NCI-H1930 (cell line): ENCODE measurements at places on chromosomes 2 and 18.
A peak's percentile ranks its signal among the peaks of the same experiment; 100 is the strongest.

DNA sequence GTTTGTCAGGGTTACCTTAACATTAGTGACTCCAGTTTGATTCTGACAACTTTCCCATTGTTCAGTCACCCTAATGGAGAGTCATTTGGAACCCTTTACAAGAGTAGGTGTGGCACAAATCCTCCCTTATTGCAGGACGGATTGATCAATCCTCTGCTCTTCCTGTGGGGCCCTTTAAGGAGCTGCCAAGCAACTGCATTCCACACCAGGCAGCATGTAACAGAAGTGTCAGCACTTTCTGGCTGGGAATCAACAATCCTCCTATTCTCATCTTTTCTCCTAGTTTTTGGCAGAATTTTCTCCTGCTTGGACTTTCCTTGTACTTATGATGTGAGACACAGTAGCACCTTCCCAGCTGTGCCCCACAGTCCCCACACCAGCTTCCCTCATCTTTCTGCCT is 177.8 kb downstream of the ST6GAL2 start:
- DNase-seq: no peak

GRCh38 chr2:38748943-38749804 is 2.0 kb downstream of the SRSF7 start:
- DNase-seq: no peak

DNA sequence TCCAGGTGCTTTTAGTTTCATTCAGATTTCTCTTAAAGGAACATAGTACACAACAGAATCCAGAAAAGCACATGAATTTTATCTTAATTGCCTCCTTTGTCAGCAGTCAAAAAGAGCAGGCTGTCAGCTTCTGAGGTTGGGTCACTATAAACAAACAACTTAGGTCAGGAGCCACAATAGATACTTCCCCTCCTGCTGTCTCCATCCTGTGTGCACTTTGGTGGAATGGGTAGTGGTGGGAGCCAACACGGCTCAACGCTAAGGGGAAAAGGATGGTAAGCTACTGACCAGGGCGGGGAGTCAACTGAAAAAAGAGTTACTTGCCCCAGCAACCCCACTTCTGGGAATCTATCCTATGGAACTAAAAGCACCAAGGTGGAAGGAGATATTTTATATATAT is 121.9 kb downstream of the PAX3 start:
- no peak for DNase-seq

DNA sequence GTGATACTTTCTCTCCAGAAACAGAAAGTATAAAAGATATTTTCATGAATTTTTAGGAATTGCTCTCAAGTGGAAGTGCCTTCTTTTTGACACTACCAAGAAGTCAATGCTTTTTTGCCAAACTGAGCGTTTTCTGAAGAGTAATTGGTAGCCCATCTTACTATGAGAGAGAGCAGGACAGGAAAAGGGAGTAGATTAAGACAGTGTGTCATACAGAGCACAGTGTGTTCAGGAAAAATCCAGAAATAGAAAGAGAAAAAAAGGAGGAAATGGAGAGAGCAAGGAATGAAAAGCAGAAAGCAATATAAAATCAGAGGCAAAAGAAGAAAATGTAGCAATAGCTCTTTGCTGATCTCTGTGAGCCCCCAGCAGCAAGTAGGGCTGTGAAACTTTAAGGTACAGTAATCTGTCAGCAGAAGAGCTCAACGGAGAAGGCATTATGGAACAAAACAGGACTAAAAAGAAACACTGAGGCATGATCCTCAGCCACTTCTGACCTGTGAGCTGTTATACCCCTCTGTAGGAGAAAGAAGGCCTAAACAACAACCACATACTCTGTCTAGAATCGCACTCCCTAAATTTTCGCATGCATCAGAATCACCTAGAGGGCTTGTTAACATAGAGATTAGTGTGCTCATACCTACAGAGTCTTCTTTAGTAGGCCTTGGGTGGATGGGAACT is 15.0 kb upstream of the PGAP1 start:
- no peak for DNase-seq

DNA sequence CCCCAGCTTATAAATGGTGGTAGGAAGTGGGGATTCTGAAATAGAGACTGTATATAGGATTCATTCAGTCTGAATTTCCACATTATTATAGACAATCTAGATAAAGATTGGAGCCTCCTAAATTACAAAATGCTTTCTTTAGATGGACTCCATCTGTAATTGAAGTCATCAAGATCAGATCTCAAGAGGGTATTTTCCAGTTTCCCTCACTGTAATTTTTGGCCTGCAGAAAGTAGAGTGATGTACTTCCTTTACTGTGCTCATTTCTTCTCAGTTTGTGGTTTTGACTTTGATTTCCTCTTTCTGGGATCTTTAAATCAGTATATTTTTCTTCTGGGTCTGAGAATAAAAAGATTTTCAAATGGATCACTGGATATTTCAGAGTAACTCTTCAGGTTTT is 7.2 kb downstream of the BABAM2 start:
- DNase-seq: no peak

GRCh38 chr2:132417430-132418035 is 928 bp downstream of the GPR39 start:
- no peak for DNase-seq

DNA sequence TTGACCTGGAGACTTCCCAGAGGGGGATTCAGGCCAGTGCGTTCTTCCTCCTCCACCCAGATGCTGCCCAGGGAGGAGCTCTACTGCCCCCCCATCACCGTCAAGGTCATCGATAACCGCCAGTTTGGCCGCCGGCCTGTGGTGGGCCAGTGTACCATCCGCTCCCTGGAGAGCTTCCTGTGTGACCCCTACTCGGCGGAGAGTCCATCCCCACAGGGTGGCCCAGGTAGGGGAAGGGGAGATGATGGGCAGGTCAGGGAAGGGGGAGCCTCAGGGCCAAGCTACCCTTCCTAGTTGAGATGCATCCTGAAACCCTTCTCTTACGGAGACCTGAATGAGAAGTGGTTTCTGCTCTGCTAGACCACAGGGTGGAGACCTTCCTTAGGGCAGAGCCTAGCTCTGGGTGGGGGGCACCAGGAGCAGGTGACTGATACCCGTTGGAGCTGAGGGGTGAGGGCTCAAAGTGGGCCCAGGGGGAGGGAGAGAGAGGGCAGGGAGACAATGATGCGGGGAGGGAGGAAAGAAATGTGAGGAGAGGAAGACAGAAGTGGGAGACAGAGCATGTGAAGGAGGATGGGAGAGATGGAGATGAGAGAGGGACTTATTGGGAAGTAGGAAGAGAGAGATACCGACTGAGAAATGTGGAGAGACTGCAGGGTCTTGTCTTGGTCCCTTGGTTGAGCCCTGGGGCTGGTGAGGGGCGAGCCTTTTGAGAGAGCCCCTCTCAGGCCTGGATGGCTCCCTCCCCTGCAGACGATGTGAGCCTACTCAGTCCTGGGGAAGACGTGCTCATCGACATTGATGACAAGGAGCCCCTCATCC is 159.4 kb downstream of the DYSF start:
- no peak for DNase-seq

- no peak for DNase-seq
Measured at GRCh38 chr2:111654829-111655228, 229.2 kb downstream of the ANAPC1 start.

- DNase-seq: no peak
Measured at GRCh38 chr2:222257645-222258044, 41.2 kb downstream of the PAX3 start.

DNA sequence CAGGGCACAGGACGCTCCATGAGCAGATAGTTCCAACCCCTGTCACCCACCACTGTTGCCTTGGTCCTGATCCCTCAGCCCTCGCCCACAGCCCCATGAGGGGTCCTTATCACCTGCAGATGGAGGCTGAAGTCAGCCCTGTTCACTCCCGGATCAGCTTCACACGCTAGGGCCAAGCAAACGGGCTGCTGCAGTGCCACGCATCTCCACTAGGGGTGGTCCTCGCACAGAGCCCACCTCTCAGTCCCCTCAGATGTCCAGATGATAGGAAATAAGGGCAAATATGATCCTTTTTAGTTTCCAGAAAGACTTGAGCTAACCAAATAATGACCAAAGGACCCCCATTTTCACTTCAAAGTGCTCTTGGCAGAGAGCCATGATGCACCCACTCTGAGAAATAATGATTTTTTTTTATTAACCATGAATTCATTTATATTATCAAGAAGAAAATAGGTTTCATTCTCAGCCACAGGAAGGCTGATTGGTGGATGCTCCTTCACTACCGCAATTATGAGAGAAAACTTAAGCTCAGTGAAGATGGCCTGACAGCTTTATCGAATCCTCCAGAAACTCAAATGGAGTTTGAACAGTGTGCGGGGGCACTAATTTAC is 71.9 kb upstream of the KLHL29 start:
- no peak for DNase-seq

- no peak for DNase-seq
Measured at GRCh38 chr2:24597181-24597870, 106.3 kb downstream of the NCOA1 start.

GRCh38 chr18:2910261-2910660 is 63.5 kb downstream of the EMILIN2 start:
- no peak for DNase-seq

- no peak for DNase-seq
Measured at GRCh38 chr2:195390686-195391321, 266.2 kb upstream of the SLC39A10 start.

- no peak for DNase-seq
Measured at GRCh38 chr2:171958475-171958874, 36.2 kb downstream of the HAT1 start.

GRCh38 chr2:151620761-151621160 is 113.5 kb downstream of the NEB start:
- DNase-seq: no peak

- no peak for DNase-seq
Measured at GRCh38 chr2:120436885-120437603, 91.1 kb downstream of the INHBB start.

DNA sequence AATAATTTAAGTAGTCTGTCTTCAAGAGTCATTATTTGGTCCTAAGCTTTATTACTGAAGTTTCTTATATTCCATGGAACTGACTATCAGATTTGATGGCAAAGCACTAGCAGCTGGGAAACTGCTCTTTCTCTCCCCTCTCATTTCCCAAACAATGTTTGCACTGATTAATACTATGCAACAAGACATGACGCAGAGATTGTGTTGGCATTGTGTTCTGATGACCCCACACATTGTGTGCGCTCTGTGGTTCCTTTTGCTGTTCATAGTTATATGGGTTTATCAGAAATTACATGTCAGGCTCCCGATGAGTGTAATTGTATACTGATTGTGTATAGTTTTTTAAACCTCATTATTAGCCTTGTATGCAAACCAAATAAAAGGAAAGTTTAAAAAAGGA is 331.6 kb upstream of the FANCL start:
- DNase-seq: peak; percentile 15

GRCh38 chr2:121063471-121063870 is 221.5 kb downstream of the TFCP2L1 start:
- no peak for DNase-seq

DNA sequence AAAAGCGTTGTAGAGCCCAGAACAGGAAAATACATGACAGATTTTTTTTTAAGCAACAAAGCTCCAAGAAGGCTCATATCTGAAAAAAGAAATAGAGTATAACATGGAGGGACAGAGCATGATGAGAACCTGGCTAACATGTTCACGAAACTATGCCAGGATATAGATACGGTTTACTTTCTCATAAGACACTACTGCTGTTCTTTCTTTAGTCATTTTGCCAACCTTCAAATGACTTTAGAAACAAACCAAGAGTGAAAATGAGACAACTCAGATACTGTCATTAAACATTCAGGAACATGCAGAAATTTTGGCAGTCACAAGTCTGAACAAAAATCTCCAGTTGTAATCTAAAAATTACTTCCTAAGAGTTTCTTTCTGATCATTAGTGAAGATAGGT is 14.3 kb downstream of the LPIN2 start:
- DNase-seq: no peak

DNA sequence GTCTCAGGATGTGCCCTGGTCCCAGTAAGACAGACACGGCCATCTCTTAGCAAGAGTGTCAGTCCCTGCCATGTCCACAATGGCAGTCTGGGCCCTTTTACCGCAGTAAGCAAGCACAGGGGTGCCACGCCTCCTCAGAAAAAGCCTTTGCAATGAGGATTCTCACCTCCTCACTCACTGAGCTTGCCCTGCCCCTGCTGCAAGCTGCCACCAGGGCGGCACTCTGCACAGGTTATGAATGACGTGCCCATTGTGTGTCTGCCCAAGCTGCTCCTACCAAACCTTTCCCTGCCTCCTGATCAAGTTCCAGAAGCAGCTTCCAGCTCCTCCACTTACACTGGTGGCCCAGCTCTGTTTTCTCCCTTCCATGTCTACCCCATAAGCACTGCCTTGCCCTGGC is 23.3 kb downstream of the ERCC3 start:
- no peak for DNase-seq

- DNase-seq: no peak
Measured at GRCh38 chr2:105731511-105731910, 13.2 kb upstream of the NCK2 start.

- no peak for DNase-seq
Measured at GRCh38 chr2:188091220-188091619, 200.5 kb upstream of the GULP1 start.

GRCh38 chr2:191638079-191638801 is 39.7 kb upstream of the NABP1 start:
- DNase-seq: no peak

DNA sequence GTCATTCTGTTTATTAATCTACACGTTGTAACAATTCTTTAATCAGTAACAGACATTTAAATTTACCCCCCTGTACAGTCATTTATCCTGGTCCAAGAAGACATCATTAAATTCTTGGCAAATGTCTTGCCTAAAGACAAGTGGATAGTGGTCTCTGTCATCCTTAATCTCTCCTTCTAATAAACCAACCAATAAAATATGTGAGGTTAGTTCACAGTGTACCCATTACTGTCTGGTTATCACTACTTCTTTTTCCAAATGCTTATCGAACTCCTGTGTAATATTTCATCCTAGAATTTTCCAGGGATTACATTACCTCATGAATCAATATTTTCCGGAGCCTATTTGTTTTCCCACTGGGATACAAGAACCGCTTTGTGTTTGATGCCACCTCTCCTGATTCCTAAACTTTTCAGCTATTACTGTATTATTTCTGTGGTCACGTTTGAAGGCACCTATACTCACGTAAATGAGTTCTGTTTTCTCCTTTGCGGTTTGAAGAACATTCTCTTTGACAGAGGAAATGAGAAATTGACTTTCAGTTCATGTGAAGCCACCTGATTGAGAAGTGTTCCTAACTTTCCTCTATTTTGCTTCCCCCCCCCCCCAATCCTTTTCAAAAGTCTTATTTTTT is 131.5 kb downstream of the RTN4 start:
- DNase-seq: no peak

GRCh38 chr2:138814123-138814898 is 34.1 kb upstream of the NXPH2 start:
- DNase-seq: no peak

GRCh38 chr18:6729247-6730091 is at the start of gene ARHGAP28:
Gene ARHGAP28, plus strand, starts transcription at chr18:6729716. Its CDS starts 106 bp downstream, at chr18:6729822.
- peak; percentile 69 for DNase-seq
